ENCODE measurements at places on chromosomes 13 and 19.

- no peak for DNase-seq
These were observed 5.6 kb upstream of the LRRC63 start for GRCh38 chr13:46206143-46206542.

GRCh38 chr19:30341611-30342201, 30.5 kb upstream of the ZNF536 start:
- DNase-seq: no peak

DNA sequence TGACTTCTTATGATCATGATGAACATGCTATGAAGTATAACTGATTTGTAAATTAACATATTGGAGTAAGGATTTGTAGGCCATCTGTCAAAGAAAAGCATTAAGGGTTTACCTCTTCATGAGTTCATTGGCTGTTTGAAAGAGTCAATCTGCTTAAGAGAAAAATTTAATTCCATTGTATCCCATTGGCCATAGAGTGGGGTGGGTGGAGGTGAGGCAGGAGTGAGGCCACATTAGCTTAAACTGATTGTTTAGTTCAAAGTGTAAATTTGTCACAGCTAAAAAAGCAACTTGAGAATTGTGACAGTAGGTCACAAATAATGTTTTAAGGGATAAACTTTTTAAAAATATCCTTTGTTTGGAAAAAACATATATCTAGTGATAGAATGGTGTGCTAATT, 11.4 kb downstream of the GPR180 start:
- no peak for DNase-seq

DNA sequence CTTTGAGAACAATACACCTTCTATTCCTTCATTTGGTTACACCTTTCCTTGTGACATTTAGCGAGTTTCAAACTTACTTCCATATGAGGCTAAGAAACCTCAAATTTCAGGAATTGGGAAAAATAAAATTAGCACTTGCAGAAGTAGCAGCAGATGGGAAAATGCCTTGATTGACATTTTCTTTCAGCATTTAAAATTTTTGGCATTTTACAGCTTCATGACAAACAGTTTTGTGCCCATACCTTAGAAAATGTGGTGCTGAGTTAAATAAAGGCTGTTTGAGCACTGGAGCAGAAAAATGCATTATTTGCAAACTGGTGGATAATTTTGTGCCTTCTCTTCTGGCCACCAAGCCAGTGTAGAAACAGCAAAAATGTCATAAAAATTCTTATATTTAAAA, 95.4 kb downstream of the PCDH17 start:
- no peak for DNase-seq

DNA sequence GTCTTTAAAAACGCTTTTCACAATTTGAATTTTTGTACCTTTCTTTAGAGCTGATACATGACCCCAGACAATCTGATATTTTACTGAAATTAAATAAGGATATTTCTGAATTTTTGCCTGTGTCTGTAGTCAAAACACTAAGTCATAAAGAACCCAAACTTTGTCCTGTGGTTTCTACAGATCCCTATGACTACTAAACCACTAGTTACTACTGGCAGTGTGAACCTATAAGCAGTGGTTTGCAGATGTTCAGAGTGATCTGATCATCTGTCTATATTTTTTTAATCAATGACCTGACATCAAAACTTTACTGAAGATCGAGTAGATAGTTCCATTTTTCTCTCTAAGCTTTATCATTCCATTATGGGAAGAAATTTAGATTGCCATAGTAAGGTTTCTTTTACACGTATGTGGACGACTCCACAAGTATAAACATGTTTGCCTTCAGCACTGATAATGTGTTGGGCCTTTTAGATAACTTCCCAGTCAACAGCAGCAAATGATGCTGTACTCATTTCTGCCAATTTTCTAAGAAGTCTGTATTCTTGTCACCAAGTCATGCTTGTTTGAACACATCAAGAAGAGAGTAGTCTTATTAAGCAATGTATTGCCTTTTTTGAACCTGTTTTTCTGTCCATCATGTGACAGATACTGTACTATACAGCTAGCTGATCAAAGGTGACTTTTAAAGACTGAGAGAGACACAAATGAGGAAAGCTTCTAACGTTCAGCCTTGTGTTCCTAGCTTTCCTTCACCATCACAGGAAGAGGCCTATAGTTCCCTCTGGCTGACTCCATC, 21.8 kb downstream of the POLR1D start:
- no peak for DNase-seq

DNA sequence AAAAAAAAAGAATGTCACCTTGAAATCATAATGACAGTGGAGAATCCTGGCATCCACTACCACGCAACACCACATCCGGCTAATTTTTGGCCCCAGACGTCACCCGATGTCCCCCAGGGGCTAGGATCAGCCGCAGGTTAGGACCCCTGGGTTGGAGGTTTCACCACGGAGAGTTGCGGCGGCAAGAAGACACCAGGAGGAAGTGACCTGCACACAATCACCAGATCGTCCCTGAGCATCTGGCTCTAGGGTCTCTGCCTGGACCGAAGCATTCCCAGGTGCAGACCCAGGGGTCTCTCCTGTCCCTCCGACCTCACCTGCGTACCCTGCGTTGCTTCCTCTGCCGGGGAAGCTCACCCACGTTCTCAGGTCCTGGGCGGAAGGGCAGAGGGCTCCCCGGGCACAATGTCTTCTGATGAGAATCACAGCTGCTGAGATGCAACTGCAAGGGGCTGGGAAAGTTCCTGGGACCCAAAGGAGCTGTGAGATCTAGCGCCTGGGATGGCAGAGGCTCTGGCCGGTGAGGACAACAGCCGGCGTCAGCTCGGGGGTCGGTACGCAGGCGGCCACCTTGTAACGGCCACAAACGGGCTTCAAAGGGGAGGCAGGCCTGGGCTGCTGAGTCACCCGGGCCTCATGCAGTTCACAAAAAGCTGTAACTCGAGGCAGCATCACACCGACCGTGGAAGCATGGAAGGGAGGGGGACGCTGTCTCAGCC, 111.2 kb downstream of the GADD45B start:
- no peak for DNase-seq

DNA sequence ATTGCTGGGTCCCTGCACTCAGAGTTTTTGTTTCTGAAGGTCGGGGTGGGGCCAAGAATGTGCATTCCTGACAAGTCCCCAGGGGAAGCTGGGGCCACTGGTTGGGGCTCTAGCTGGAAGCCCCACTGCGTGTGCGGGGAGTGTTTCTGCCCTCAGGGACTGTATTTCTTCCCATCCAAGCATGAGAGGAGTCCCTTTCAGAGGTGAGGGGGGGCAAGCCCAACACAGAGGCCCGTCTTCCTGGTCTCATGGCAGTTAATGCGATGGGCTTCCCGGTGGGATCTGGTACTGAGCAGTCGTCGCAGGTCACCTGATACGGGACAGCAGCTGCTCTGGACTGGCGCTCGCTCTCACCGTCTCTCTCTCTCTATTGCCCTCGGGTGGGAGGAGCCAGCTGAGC, 50.4 kb downstream of the GPR12 start:
- no peak for DNase-seq

- no peak for DNase-seq
These were observed 3.7 kb upstream of the DOCK9 start for GRCh38 chr13:98981369-98982080.

GRCh38 chr13:75442736-75443234, 39.2 kb downstream of the TBC1D4 start:
- DNase-seq: no peak

GRCh38 chr19:35774274-35775045, 904 bp upstream of the ARHGAP33 start:
- DNase-seq: no peak

Measured in inflammatory macrophage treated with lipopolysaccharide for 4 hours (primary cell).